ENCODE measurements at places on chromosomes 2 and 18.

DNA sequence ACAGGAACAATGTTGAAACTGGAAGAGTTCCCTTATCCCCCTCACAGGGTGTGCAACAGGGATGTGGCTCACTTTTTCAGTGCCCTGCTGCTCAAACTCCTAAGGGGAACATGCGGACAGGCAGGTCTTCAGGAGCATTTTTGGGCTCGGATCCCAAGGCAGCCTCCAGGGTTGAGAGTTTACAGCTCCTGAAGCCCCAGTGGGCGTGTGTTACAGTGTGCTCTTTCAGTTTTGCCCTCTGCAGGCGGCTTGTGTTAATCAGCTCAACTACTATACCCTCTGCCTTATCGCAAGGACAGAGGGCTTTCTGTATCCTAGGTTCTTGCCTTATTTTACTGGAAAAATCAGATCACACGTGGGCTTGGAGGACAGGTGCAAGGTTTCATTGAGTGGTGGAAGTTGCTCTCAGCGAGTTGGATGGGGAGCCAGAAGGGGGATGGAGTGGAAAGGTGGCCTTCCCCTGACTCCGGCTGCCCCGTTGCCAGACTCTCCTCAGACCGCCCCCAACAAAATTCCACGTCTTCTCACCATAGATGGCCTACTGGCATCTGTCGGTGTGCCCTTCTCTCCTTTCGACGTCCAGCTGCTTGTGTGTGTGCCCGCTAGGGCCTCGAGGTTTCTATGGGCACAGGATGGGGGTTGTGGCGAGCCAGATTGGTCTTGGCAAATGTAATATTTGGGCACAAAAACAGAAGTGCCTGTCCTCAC lies 541.9 kb downstream of the TMX3 start:
- DNase-seq: no peak

GRCh38 chr2:177031438-177032180 lies 181.0 kb upstream of the HNRNPA3 start:
- DNase-seq: no peak

- DNase-seq: no peak
These were observed 7.0 kb downstream of the AFF3 start for GRCh38 chr2:100135415-100135814.

GRCh38 chr18:62457877-62458276 lies 64.9 kb upstream of the ZCCHC2 start:
- DNase-seq: no peak

- DNase-seq: no peak
These were observed 72.0 kb upstream of the FN1 start for GRCh38 chr2:215507836-215508235.

DNA sequence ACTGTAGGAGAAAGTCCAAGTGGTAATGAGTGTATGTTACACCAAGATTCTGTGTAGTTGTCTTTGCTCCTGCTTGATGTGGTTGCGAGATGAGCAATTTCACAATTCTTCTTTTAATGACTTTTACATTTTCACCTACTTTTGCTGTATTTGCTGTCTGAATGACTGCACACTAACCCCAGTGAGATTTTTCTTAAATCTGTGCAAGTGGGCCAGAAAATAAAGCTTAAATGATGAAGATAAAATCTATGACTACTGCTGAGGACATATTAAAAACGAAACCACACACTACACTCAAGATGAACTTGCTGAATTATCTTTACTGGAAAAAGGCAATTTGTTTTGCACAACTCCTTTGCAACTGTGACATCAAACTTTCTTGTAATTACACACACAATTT lies 4.1 kb downstream of the LDAH start:
- DNase-seq: no peak

- DNase-seq: no peak
These were observed 89.5 kb downstream of the BIRC6 start for GRCh38 chr2:32446369-32446768.

GRCh38 chr2:45653122-45653913 lies 1.8 kb downstream of the PRKCE start:
- DNase-seq: no peak

DNA sequence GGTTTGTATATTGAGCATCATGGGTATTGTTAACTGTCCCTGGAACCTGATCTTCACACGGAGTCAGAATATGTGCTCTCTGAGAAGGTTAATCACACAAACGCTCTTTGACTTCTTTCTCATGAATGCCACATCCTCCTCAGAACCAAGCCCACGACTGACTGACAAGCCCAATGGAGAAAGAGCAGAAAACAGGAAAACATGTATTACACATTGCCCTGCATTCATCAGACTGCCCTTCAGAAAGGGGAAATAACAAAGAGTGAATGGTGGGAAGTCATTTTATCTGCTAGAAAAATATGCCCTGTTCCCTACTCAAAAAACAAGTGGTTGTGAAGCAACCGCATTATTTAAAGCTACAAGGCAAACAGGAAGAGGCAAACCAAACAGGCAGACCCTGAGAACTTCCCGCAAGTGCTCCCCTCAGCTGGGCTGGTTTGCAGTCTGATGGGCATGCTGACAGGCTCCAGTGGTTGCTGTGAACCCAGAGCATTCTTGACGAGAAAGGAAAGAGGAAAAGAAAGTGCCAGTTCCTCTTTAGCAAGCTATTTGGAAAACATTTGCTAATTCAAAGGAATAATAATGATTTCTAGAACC lies 172.9 kb upstream of the SETBP1 start:
- no peak for DNase-seq

GRCh38 chr2:24972315-24972961 lies 683 bp upstream of the DNAJC27 start:
- DNase-seq: peak; percentile 34

- DNase-seq: no peak
These were observed 48.9 kb downstream of the FRZB start for GRCh38 chr2:182817558-182817957.

DNA sequence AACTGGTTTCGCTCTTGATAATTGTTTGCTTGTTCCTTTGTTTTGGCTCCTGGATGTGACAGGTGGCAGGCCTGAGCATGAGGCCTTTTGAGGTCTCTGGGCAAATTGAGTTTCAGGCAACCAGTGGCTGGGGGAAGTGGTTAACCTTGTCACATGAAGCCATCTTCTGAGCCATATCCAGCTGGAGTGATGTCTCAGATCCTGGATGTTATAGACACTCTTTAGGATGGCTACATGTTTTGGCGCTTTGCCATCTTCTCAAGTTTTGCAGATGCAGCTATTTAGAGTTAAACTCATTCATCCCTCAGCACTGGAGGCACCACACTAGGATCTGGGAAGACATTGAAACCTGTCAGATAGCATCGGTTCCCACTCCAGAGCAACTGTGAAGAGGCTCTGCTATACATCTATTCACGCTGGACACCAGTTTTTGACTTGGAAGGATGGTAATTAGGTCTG lies 25.3 kb upstream of the TACR1 start:
- DNase-seq: no peak

- DNase-seq: no peak
These were observed 219.8 kb downstream of the TFCP2L1 start for GRCh38 chr2:121065239-121065638.

DNA sequence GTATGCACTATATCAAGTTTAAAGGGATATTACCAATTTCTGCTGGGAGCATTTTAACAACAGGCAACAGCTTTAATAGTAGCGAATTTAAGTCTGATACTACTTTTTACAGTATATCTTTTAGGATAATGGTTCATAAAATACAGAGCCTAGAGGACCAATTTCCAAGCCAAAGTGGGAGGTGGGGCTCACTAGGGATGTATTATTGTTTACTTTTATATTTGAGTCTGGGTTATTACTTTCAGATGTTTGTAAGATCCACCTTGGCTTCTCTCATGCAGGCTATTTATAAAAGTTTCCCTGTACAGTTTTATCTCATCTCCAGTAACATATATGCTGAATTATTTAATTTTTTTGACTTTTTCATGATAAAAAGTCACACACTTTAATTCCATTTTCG lies 242.0 kb downstream of the CMPK2 start:
- DNase-seq: no peak

- no peak for DNase-seq
These were observed 2.9 kb downstream of the ITPRID2 start for GRCh38 chr2:181894381-181894780.

DNA sequence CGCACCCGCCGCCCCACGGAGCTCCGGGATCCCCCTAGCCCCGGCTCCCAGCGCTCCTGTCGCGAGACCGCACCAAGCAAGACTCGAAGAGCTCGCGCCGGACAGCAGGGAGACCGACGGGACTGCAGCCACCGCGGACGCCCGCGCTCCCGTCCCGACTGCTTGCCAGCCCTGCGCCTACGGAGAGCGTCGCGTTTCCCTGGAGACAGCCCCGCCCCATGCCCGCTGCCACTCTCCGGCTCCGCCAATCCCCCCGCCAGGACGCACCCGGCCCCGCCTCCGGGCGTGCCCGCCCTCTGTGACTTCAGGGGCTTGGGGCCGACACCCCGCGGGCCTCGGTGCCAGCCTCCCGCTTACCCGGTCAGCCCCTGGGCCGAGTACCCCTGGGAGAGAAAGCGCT lies at the start of gene ANKMY1:
Gene ANKMY1, minus strand, starts transcription at position 181 of the 400 bp plus-strand sequence. CDS start 653 bp downstream, outside the sequence.
- DNase-seq: peak; percentile 92

DNA sequence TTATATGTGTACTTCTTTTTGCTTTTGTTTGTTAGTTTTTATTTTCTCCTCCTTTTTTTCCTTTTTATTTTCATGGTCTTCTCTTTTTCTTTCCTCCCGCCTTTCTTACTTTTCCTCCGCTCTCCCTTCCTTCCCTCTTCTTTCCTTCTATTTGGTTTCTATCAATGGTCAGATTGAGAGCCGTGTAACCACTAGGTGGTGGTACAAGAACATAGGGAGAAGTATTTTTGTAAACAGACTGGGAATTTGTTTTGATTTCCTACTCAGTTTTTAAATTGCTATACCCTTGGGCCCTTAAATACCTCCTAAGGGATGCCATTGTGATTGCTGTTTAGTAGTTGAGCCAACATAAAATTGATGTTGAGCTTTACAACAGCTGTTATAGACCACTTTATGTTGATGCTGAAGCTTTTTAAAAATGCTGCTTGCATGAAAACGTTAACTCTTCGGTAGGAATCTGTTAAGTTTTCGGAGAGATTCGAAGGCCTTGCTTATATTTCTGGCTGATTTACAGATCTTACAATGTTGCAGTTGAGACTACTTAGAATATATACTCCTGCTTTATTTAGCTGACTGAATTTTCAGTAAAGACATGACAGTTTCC lies 124.2 kb downstream of the UBE2E3 start:
- peak; percentile 9 for DNase-seq

DNA sequence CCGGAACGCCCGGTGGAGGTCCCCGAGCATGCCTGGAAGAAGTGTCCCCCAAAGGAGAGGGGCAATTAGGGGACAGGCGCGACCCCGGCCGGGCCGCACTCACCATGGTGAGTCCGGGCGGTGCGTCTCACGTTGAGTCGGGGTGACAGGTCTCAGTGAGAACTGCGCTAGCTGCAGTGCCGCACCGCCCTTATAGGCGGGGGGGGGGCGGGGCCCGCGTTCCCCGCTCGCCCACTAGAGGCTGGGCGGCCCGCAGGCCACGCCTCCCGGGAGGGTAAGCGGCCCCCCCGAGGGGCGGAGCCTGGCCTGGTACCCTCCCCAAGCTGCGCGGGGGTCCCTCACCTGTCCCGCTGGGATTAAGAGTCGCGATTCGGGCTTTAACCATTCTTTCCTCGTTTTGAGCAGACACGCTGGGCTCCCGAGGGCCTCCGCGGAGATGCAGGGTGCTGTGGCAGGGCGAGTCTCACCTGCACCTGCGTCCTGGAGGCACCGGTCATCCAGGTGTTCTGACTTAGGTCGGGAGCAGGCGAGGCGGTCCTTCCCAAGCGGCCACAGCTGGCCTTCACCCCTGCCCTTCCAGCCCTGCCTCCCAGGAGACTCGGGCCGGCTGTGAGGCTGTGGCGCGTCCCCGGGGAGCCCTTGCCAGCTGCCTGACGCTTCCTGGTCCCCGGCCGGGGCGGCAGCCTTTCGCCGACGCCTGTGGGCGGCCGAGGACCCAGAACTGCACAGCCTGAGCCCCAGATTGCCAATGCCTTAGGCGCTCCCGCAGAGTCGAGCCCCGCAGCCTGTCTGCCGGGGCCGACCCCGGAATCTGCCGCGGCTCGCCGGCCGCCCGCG lies at the start of gene TUBA4A:
Gene TUBA4A, minus strand, starts transcription at position 166 of the 837 bp plus-strand sequence. Its CDS starts 60 bp downstream, at position 106.
- DNase-seq: peak; percentile 97

GRCh38 chr2:169260246-169260645 lies 102.1 kb downstream of the LRP2 start:
- DNase-seq: no peak

GRCh38 chr2:26627350-26628105 lies 13.6 kb downstream of the CIB4 start:
- no peak for DNase-seq

DNA sequence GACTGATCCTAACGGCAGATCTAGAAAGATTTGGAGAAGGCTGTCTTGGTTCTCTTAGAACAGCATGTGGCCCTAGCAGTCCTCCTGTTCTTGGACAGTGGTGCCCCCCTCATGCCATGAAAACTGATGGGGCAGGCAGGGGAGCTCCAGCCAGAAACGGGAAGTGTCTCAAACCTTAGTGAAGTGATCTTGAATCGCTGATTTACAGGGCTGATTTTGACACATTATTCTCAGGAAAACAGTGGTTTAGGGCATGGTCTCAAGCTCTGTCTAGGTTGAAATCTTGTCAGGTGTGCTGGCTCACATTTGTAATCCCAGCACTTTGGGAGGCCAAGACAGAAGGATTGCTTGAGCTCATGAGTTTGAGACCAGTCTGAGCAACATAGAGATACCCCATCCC lies 37.8 kb downstream of the SRSF7 start:
- no peak for DNase-seq

- no peak for DNase-seq
These were observed 442.5 kb downstream of the LRATD1 start for GRCh38 chr2:15074751-15075700.

GRCh38 chr2:18883616-18884456 lies 294.5 kb upstream of the NT5C1B start:
- DNase-seq: no peak

- DNase-seq: no peak
These were observed 141.0 kb upstream of the CTDP1 start for GRCh38 chr18:79538635-79539034.

- no peak for DNase-seq
These were observed 250.5 kb downstream of the HDAC4 start for GRCh38 chr2:239150125-239151011.

DNA sequence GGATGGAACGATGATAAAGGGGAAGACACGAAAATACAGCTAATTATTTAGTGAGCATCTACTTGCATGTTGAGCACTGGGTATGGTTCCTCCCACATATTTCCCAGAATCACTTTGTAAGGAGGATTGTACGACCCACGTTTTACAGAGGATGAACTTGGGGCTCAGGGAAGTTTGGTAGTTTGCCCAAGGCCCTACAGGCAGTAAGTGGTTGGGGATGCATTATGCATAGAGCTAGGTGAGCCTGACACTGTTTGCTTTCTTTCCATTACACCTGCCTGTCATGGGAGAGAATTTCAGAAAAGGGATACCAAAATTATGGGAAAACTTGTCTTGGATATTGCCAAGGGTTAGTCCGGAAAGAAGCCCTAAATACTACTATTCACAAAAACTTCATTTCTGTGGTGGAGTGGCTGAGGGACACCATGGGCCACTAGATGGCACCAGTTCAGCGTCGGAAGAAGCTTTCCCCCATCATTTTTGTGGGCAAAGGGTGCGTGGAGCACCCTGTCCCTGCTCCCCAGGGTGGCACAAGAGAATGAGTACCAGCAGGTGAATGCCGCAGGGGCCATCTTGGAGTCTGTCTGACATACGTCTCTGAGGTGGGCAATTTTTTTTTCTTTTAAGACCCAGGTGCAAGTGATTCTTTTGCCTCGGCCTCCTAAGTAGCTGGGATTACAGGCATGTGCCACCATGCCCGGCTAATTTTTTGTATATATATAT lies 23.5 kb upstream of the C18orf32 start:
- DNase-seq: peak; percentile 56

GRCh38 chr2:191311-192190 lies 72.3 kb downstream of the SH3YL1 start:
- no peak for DNase-seq

Measured in GM20000 (cell line).